ENCODE measurements at places on chromosomes 16 and 17.

DNA sequence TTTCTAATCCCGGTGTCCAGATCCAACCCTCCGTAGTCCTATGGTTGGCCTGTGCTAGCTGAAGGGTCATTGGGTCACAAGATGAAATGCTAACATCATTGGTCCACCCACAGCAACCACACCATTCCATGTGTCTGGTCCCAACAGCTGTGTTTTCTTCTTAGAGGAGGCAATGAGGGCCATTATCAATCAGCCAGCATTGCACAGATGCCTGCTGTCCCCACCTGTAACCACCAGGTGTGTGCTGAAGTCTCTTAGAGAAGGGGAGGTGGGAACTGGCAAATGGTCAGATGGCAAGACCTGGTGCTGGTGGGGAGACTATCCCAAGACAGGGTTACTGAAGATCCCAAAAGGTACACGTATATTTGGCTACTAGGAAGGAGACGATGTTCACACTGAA lies 37.4 kb downstream of the HIC1 start:
- no peak for DNase-seq

DNA sequence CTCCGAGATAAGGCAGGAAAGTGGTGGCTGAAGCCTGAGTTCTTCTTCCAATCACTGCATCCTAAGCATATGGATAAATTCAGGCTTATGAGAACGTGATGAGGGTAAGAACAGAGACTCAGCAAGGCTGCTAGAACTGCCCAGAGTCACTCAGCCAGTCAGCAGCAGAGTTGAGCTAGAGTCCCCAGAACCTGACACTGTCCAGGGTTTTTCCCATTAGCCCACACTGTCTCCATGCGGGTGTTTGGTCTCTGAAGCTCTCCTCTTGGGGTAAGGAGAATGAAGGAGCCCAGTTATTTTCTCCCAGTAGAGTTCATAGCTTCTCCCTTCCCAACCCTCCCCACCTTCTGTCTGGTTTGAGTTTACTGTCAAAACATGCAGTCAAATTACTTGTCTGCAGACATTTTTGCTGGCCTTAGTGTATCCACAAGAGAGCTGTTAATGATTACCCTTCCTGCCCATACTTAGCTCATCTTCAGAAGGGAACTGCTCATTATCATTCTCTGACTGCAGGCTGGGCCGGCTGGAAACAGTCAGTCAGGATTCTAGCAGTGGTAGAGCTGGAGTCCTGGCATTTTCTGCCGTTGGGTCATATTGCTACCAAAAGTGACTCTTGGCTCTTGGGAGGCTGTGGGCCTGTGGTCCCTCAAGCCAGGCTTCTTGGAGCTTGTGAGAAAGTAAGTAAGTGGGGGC lies 460.0 kb downstream of the HS3ST3B1 start:
- DNase-seq, result peak; percentile 34

DNA sequence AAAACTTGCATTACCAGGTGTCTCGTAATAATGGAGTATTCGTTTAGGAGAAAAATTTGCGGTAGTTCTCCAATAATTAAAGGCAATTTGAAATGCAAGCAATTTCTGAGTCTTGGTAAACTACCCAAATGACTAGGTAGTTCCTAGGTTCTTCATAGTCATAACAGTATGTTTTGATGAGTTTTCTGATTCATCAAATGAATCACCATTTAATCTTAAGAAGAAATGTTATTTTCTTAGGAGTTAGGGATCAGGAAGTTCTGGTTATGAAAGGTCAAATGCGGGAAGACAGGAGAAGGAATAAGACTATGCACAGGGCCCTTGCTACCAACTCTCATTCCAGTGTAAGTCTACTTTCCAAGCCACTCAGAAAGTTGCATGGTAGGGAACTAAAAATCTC lies 221.5 kb upstream of the SOX9 start:
- DNase-seq, result peak; percentile 54

DNA sequence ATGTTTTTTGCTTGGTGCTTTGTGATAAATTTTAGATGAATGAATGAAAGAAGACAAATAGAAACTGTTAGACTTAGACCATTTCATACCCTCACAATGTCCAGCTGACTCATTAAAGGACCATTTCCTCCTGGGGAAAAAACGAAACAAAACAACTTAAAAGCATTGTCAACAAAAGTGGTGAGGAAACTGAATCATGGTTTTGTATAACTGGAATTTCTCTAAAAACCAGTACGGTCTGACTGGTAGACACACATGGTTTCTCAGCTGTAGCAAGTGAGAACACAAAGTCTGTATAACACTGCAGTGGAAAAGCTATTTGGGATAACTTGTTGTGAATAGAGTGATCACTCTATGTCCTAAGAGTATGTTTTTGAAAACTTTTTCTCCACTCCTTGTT lies 5.3 kb upstream of the DDX52 start:
- peak; percentile 81 for DNase-seq

GRCh38 chr16:50208460-50208931 lies 55.4 kb downstream of the TENT4B start:
- DNase-seq, result peak; percentile 79

- DNase-seq, result no peak
Measured at GRCh38 chr16:48501516-48502377, 108.2 kb downstream of the N4BP1 start.

- peak; percentile 82 for DNase-seq
Measured at GRCh38 chr17:57946798-57947358, 8.3 kb downstream of the CUEDC1 start.

Measured in GM23248 (cell line).